ENCODE measurements at places on chromosomes 13 and 19.

GRCh38 chr13:20303636-20304035 is 71.5 kb upstream of the GJB6 start:
- no peak for DNase-seq

DNA sequence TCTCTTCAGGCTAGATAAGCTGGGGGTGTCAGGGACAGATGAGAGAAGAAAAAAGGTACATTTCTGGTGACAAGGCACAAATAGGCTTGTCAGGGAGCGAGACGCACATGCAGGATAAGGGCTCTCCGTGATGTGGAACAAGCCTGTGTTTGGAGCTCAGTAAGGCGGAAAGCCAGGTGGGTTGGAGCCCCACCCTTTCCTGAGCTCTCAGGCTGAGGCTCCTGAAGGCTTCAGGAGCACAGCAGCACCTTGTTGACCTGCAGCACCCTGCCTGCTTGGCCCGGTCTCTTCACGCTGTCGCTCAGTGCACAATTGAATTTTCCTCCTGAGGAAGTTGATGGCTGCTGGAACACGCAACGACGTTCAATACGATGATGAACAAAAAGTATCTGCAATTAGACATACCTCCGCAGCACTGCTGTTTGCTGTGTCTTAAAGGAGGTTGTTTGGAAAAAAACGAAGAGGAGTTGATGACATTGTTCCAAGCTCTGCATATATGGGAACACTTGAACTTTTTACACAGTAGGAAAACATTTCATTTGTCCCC is 29.3 kb downstream of the SERP2 start:
- DNase-seq: no peak

DNA sequence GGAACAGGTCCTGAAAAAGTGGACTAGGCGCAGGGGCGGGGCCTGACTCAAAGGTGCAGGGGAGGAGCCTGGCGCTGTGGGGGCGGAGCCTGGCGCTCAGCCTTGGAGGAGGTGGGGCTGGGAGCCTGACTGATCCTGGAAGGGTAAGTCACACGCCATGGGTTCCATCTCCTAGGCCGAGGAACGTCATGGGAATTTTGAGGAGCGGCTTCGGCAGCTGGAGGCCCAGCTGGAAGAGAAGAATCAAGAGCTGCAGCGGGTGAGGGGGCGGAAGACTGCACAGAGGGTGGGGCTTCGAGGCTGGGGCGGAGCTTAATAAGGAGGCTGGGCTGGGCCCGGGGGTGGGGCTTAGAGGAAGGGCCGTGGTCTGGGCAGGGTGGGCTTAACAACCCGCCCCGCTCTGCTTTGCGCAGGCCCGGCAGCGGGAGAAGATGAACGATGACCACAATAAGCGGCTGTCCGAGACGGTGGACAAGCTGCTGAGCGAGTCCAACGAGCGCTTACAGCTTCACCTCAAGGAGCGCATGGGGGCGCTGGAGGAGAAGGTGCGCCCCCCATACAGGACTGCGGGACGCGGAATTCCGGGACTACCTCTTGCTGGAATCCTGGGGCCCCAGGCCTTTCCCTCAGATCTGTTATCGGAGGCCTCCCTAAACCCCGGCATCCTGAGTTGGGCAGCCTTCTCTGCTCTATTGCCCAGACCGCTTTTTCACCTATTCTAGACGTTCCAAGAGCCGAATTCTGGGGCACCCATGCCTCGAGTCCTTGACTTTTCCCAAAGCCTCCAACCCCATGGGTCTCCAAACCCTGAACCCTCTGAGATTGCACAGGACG is 14.5 kb downstream of the PPFIA3 start:
- DNase-seq: peak; percentile 43

DNA sequence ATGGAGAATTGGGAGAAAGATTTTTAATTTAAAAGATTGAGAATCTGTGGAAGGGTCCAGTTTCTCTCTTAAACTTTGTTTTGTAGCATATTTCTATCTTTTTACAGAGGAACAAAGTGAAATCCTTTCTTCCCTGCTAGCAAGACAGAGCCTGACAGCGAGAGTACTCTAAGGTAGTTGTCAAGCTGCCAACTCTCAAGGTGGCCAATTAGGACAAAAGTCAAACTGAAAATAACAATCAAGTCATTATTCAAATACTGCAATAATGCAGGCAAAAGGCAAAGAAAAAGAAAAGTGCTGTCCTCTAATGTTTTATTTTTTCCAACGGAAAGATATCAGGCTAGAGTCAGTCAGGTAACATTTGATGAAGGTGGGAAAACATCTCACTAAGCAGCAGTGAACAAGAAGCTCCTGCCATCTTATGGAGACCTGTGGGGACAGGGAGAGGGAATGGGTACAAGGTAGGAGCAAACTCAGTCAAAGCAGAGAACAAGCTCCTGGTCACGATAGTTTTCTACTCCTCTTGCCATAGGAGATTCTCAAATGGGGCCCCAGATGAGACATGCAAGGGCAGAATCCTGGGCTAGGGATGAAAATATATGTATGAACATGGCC is 801.9 kb upstream of the SLITRK1 start:
- no peak for DNase-seq

GRCh38 chr13:93876236-93876635 is 603.2 kb downstream of the DCT start:
- no peak for DNase-seq

DNA sequence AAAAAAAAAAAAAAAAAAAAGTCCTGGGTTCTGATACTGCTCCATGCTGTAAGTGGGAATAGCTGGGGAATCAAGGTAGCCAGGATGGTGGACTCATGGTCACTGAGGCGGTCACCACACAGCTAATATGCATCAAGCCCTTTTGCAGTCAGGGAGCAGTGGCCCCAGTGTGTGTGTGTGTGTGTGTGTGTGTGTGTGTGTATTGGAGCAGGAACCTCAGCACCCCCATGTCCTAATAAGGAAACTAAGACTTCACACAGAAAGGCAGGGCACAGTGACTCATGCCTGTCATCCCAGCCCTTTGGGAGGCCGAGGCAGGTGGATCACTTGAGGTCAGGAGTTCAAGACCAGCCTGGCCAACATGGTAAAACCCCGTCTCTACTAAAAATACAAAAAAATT is 12.0 kb downstream of the B3GNT3 start:
- no peak for DNase-seq

- DNase-seq: no peak
These were observed 37.9 kb upstream of the ATP11A start for GRCh38 chr13:112651750-112652511.

DNA sequence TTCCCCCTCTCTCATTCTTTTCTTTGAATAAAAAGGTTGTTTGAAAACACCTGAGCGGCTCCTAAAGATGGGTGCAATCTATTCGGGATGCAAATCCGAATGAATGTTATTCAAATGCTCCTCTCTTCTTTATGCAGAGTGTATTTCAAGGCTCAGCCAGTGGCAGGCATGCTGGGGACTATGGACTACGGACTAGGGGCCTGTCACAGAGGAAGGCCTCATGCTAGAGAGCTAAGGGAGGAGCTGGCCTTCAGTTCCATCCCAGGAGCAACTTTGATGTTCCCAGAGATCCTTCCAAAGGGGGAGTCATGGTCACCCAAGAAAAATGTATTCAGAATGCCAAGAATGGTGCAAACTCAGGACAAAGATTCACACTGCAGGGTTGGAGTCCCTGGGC is 9.3 kb downstream of the ALOX5AP start:
- DNase-seq: no peak

DNA sequence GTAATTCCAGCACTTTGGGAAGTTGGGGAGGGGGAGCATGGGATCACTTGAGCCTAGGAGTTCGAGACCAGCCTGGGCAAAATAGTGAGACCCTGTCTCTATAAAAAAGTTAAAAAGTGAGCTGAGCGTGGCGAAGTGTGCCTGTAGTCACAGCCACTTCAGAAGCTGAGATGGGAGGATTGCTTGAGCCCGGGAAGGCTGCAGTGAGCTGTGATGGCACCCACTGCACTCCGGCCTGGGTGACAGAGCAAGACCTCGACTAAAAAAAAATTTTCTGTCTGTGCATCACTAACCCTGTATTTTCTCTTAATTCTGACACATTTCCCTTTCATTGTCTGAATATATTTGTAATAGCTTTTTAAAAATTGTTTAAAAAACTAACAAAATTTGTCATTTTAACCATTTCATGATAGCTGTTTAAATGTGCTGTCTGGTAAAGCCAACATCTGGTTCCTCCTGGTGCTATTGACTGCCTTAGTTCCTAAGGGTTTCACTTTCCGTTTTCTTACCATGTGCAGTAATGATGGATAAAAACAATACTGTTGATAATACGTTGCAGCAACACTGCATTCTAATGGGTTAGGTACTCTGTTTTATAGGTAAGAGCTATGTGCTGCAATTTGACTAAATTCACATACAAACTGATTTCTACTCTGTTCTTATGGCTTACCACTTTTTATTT is 29.7 kb downstream of the LATS2 start:
- DNase-seq: no peak

- no peak for DNase-seq
These were observed 165.4 kb downstream of the GPC5 start for GRCh38 chr13:91563799-91564198.

- no peak for DNase-seq
These were observed 4.9 kb upstream of the USE1 start for GRCh38 chr19:17210296-17210695.

DNA sequence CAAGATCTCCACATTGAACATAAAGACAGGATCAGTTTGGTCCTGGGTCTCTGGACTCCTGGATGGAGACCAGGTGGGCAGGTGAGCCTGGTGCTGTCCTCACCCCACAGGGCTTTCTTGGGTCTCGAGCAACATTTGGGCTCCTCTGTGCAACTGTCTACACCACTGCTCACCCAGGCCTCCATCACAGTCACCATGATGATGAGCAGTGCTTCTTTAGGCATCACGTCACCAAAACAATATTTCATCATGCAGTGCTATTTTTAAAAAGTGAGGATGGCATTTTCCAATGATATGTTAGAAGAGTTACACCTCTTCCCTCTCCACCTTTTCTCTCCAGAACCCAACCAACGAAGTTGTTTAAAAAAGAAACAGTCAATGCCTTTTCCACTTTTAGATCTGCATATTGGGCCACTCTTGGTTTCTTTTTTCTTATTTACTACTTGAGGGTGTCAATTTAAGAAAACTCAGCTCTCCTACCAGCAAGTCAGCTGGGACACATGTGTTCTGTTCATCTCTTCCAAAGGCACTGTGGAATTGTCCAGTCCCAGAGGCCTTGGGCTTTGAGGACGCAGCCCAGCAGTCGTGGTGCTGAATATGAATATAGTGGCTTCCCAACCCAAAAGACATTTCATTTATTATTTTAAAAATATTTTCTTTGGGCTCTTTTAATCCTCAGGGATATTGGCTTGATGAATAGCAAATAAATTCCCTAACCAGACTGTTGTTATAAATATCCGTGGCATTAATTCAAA is 405.7 kb downstream of the KCNRG start:
- DNase-seq: no peak

- no peak for DNase-seq
These were observed 638.2 kb upstream of the SPRY2 start for GRCh38 chr13:80979035-80979641.

DNA sequence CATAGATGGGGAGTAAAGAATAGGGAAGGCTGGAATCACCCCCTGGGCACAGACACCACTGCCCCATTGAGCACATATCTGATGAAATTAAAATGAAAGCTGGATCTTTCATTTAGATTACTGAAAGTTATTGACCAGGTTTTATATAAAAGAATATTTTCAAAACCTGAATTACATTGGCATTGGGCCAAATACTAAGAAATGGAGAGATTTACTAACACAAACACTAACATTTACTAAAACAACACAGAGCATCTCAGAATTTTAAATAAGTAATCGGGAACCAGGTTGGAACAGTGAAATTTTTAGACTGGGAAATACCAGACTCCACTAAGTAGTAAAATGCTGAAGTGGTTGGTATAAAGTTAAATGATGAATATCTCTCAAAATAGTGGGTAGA is 88.9 kb downstream of the HS6ST3 start:
- no peak for DNase-seq

DNA sequence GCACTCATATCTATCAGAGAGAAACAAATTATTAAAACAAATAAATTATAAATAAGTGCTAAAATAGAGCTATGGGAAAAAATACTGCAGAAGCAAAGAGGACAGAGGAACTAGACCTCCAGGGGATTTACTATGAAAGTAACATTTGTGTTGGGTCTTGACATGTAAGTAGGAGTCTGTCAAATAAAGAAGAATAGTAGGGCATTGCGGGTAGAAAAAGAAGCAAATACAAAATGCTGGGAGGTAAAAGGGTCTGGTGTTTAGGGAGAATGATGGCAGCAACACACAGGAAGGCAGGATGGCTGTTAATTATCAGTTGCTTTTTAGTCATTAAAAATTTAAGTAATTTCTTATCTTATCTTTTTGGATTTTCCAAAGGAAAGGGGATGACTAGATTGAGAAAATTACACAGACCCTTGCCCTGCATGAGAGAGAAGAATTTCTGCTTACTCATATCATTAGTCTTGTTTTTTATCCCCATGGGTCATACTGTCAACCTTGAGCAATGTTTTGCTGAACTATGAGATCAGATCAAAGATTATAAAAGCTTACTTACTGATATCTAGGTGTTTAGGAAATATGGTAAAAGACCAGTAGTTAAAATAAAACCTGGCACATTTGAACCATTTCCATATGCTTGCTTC is 472.7 kb downstream of the DIAPH3 start:
- DNase-seq: no peak

GRCh38 chr19:43545276-43545675 is 12.3 kb downstream of the ZNF575 start:
- no peak for DNase-seq

DNA sequence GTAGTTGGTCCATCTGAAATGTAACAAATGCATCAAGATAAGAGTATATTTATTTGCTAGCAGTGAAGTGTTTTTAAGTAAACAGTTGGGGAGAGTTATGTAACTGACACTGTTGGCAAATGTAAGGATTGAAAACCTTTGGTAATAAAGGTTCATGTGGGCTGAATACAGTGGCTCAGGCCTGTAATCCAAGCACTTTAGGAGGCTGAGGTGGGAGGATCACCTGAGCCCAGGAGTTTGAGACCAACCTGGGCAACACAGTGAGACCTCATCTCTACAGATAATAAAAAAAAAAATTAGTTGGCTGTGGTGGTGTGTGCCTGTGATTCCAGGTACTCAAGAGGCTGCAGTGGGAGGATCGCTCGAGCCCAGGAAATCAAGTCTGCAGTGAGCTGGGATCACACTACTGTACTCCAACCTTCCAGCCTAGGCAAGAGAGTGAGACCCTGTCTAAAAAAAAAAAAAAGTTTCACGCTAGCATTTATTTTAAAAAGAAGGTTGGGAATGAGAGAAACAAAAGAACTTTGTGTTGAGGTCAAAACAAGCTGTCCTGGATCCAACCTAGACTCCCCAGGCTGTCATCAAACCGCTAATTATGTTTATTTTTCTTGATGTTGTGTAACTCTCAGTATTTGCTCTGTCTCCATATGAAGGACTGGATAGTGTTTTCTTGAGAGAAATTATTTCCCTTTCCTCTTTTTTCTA is 20.7 kb downstream of the SETDB2 start:
- no peak for DNase-seq

- no peak for DNase-seq
These were observed 3.8 kb downstream of the MYADM start for GRCh38 chr19:53871454-53871853.

- no peak for DNase-seq
These were observed 53.0 kb downstream of the ARHGEF7 start for GRCh38 chr13:111168107-111168506.

Data from stimulated activated CD4-positive, alpha-beta T cell treated with anti-CD3 and anti-CD28 coated beads, Interleukin-1b, Interleukin-23, amount 100 ng/mL, for 1 hour (primary cell).